ENCODE measurements at places on chromosomes 4 and X.
A peak's percentile ranks its signal among the peaks of the same experiment; 100 is the strongest.

- no peak for DNase-seq
Observed at GRCh38 chr4:177393236-177393635, 49.0 kb downstream of the AGA start.

GRCh38 chr4:84574069-84574720 is 8.7 kb upstream of the CDS1 start:
- no peak for DNase-seq

GRCh38 chr4:102564399-102565059 is 63.4 kb downstream of the NFKB1 start:
- no peak for DNase-seq

DNA sequence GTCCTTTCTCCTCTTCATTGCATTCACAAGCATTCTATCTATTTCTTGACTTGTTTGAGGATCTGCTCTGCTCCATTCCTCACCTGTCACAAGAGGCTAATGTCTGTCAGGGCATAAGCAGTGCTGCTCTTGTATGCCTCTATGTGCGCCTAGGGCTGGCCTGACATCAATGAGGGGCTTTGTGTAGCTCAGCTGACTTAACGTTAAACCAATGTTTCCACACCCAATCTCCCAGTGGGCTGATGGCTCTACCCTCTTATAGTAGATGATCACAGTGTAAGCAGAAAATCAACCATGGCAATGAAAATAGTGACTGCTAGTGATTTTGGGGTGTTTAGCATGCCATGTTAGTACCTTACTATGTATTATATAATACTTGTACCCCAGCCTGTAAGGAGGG is 139.0 kb downstream of the UNC5C start:
- no peak for DNase-seq

- DNase-seq, result no peak
Observed at GRCh38 chr4:2179717-2180116, 62.2 kb downstream of the HAUS3 start.

GRCh38 chrX:10577853-10578252 is 42.5 kb downstream of the MID1 start:
- peak; percentile 35 for DNase-seq

GRCh38 chr4:153564630-153565525 is 98.7 kb downstream of the TMEM131L start:
- peak; percentile 49 for DNase-seq

- DNase-seq, result no peak
Observed at GRCh38 chr4:32771491-32771890, 2051.3 kb downstream of the PCDH7 start.

DNA sequence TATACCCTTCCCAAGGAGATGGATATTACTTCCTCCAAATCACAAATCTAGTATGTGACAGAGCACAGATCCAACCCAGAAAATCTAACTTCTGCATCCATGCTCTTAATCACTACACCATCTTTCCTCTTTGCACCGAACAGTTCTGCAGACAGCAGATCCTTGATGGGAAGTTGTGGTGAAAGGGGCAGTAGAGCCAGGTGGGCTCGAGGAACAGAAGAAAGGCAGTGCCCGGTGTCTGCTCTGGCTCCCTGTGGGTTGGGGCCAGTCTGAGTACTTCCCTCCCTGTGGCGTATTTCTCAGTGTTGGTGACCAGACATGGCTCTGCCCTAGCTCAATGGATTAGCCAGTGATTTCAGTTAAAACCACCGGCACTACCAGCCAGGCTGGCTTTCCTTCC is 15.3 kb downstream of the HOPX start:
- no peak for DNase-seq

- no peak for DNase-seq
Observed at GRCh38 chr4:26802790-26803189, 57.9 kb upstream of the STIM2 start.

GRCh38 chr4:169098054-169098497 is 88.0 kb upstream of the CBR4 start:
- DNase-seq, result no peak

Measured in adipocyte (in vitro differentiated cells).